IPS-NIHi11 (cell line): ENCODE measurements at places on chromosomes 13 and 19.

- no peak for DNase-seq
These were observed 660.4 kb downstream of the SLITRK1 start for GRCh38 chr13:83221813-83222241.

DNA sequence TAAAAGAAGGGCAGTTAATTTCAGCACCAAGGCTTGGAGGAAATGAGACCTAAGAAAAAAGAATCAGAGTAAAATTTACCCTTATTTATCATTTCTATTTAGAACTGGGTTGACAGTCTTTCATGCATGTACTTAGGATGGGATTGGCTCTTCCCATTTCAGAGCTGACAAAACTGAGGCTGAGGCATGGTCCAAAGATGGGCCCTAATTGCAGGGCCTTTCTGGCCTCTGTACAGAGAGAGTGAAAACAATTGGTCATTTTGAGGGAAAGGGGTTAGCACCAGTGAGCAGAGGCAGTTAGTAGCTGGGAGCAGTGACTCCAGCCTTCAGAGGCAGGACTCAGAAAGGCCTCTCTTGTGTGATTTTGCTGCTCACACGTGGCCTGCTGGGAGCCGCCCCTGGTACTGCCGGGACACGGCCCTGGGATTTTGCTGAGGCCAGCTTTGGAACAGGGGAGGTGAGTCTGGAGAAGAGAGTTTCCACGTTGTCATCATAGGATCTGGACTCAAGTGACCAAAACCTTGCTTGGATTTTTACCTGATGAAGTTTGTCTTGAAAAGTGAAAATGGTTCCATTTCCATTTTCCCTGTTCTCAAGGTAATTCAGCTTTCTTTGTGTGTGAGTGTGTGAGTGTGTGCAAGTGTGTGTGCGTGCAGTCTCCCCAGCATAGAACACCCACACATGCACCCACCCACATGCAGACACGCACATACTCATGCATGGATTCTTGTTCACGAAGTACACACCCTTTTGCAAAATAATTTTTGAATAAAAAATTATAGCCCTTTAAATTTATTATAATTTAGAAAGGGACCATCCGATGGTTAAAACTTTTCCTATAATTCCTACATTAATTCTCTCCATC, at the start of gene ZNF536:
Gene ZNF536 (plus strand): TSS at position 425 of the 865 bp plus-strand sequence. CDS start 71,179 bp downstream, outside the sequence.
- no peak for DNase-seq

GRCh38 chr13:39821977-39822376, 166.5 kb downstream of the COG6 start:
- DNase-seq: no peak

GRCh38 chr13:48194379-48194754, 38.6 kb upstream of the ITM2B start:
- no peak for DNase-seq

GRCh38 chr19:11014403-11014911, 53.6 kb downstream of the SMARCA4 start:
- DNase-seq: peak; percentile 81

- peak; percentile 35 for DNase-seq
These were observed 431.9 kb downstream of the COG6 start for GRCh38 chr13:40087091-40088002.

DNA sequence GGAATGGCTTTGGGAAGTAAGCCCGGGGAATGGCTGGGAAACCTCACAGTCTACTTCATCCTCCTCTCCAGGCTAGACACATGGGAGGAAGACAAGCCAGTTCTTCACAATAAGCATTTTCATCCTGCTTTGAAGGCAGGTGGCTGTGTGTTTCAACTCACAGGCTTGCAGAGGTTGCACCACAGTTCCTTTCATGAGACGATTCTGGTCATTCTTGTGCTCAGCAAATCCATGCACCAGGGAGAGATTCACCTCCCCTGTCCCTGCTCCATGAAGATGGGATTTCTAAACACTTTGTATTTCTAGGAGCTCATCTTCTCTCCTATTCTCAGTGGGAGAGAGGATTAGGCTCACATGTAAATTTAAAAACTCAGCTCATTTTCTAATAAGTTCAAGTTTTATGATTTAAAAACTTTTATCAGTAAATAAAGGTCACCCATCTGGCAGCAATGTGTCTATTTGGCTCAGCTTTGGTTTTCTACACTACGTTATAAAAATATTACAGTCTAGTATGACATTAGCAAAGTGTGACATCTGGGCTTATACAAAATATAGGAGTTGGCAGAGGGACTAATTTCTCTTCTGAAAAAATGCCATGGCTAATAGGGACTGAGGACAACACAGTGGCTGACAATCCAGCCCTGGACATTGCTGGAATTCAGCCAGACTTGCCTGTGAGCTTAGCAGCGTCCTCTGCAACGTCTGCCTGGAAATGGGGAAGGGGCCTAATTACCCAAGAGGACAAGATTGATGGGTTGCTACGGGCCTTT, 283.2 kb upstream of the SLC10A2 start:
- DNase-seq: no peak

DNA sequence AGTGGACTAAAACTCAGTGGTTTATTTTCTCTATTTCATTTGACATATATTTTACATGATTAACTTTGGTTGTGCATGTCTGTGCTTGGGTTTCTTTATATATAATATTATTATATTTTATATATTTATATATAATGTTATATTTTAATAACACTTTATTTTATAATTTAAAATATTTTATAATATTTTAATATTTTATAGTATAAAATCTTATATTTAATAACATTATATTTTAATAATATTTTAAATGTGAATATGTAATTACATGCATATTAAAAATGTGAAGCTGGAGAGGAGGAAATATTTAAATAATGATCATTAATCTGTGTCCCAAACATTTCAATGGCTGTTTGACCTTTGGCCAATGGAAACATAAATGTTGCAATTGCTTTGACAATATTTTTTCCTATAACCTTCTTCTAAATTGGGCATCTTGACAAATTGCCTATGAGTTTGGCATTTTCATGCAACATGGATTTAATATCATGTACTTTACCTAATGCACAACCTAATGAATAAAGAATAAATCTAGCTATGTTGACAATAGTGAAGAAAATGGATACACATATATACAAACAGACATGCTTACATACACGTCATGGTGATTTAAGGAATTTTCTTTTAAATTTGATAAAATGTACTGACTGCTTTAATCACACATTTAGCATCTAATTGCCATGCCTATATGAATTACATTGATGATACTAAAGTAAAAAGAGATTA, 607.1 kb downstream of the SLITRK6 start:
- DNase-seq: no peak

GRCh38 chr13:35984287-35984686, 146.9 kb downstream of the DCLK1 start:
- no peak for DNase-seq

GRCh38 chr13:20579191-20579590, 12.2 kb downstream of the IFT88 start:
- no peak for DNase-seq

- DNase-seq: no peak
These were observed 240.5 kb downstream of the ENOX1 start for GRCh38 chr13:43546251-43546650.

DNA sequence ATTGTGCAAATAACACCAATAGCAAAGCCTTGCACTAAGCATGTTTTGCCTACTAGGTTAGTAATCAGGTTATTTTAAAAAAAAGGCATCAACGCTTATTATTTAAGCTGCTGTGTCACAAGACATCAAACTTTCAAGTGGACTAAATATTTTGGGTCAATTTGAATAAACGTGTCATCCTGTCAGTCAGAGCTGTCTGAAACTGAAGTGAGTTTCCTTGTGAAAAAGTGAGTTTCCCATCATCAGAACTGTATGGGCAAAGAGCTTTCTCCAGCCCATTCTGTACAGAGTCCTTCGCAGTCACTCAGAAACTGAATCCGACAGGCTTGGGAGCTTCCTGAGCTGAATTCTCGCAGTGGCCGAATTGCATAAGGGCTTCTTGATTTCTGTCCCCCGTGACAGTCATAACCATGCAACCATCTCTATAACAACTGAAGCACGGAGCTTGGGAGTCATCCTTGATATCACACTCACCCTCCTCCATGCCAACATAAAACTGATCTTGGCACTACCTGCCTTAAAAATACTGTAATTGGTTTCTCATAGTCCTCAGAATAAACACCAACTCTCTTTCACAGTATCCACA, 139.8 kb downstream of the MIPEP start:
- DNase-seq: no peak

DNA sequence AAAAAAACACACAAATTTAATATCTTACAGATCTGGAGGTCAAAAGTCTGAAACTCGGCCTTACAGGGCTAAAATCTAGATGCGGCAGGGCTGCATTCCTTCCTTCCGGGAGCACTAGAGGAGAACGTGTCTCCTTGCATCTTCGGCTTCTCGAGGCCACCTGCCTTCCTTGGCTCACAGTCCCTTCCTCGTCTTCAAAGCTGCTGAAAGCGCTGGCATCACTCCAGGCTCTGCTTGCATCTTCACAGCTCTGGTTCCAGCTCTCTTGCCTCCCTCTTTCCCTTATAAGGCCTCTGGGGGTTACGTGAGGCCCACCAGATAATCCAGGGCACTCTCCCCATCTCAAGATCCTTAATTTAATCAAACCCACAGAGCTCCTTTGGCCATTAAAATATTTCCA, 10.5 kb downstream of the XRCC1 start:
- DNase-seq: no peak

DNA sequence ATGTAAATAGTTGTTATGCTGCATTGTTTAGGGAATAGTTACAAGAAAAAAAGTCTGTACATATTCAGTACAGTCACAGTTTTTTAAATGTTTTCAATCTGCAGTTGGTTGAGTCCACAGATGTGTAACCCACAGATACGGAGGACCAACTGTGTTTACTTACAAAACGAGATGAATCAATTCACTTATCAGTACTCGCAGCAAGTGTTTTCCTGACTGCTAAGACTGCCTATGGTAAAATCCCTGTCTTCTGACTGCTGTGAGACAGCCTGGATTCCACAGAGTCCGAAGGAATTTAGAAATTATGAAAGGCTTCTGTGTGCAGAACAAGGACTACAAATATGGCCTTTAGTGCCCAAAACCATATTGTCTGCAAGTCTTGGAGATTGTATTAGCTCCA, 45.7 kb upstream of the C1QTNF9 start:
- DNase-seq: no peak

DNA sequence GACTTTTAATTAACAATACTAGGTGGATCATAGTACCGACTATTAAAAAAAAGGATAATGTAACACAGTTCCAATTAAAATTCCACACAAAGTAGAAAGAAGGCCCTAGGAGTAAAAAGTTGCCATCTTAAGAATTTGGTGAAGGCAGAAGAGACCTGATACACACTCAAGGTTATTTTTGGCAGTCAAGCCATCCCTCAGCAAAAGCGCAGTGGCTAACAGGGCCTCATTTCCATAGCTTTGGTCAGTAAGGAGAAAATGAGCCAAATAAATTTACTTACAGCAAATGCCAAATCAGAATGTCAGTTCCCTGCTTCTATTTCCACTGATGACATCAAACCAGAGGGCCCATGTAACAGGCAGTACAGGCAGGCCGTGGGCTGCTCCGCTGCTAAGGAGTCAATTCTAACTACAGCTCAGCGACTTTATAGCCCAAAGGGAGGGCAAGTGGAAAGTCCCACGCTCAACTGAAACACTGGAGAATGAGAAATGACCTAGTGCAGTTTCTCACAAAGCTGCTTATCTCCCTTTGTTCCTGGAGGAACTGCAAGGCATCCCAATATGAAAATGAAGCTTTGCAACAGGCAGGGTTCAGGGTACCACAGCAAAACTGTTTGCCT, 6.3 kb downstream of the ARGLU1 start:
- no peak for DNase-seq

- DNase-seq: peak; percentile 78
These were observed 1.6 kb downstream of the P2RY11 start for GRCh38 chr19:10112895-10113591.

GRCh38 chr19:3161453-3161852, 17.1 kb upstream of the S1PR4 start:
- no peak for DNase-seq

DNA sequence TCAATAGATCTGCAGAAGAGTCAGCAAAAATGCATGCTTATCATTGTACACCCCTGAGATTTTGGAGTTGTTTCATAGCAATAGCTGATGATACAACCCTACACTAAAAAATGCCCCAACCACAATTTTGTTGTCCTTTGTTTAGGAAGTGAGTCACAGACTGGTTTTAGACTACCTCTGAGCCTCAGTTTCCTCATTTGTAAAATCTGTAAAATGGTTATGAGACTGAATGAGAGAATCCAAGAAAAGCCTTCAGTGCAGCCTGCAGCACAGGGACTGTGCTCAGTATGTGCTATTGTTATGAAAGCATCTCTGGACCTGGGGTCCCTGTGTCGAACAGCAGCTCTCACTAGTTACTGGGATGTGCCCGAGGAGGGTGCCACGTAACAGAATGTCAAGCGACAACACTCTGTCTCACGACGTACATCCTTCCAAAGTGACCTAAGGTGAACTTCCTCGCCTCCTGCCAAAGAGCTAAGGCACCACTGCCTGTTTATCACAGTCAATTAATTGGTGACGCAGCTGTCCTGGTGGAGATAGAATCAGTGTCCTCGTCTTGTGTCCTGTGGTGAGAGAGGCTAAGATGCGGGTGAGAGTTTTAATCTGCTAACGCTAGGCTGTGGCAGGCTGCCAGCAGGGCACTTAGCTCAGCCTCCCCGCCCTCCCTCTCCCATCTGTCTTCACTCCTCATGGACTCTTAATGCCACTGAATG, 18.1 kb downstream of the DHRS12 start:
- no peak for DNase-seq
